ENCODE measurements at places on chromosomes 5 and 9.

DNA sequence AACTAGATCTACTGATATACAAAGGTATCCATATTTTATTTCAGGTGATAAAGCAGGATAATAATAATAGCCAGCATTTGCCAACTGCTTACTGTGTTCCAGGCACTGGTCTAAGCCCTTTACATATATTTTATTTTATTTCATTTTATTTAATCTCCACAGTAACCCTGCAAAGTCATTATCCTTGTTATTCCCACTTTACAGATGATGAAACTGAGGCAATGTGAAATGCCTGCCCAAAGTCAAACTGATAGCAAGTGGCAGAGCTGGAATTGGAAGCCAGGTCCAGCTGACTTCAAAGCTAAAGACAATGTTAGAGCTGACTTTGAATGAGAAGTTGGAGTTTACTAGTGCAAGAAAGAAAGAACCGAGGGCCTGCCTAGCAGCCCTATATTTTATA is 24.8 kb downstream of the MORN5 start:
- DNase-seq: no peak

DNA sequence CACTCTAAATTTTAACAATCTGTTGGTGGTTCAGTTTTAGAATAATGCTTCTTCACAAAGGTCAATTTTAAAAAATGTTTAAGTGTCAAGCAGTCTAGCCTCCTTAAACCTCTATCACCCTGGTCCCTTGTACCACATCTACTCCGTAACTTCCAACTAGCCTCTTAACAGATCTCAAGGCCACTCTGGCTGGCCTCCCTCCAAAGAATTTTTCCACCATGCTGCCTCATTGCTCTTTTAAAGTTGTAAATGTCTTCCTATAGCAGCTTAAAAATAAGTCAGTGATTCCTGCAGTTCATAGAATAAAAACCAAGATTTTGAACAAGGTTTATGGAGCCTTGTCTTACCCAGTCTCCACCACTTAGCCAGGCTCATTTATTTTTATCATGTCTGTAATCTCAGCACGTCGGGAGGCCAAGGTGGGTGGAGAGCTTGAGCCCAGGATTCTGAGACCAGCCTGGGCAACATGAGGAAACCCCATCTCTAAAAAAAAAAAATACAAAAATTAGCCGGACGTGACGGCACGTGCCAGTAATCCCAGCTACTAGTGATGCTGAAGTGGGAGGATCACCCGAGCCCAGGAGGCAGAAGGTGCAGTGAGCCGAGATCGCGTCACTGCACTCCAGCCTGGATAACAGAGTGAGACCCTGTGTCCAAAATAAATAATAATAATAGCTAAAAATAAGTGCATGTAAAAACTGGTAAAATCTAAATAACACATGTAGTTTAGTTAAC is 924.9 kb upstream of the DMAC1 start:
- no peak for DNase-seq

DNA sequence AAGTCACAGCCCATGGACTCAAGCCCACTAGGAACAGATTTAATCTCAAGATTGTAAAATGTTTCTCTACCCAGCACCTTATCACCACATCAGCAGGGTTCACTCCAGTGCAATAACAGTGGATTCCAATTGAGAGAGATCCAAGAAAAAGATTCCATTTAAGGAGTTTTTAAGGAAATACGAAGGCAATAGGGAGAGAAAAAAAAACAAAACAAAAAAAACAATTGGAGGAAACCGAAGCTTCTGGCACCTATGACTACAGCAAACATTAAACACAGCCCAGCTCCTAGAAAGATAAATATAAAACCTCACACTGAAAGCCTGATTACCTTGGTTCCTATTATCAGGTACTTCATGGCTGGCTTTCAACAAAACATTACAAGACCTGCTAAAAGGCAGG is 192.7 kb downstream of the DAB2IP start:
- DNase-seq: no peak

- DNase-seq: no peak
Measured at GRCh38 chr9:127180457-127181314, 58.3 kb upstream of the ANGPTL2 start.

GRCh38 chr5:17951392-17952169 is 317.3 kb downstream of the TAF11L14 start:
- no peak for DNase-seq

- DNase-seq: no peak
Measured at GRCh38 chr9:106887066-106887465, 24.1 kb downstream of the ZNF462 start.

- no peak for DNase-seq
Measured at GRCh38 chr9:116081435-116082115, 72.0 kb upstream of the PAPPA start.

DNA sequence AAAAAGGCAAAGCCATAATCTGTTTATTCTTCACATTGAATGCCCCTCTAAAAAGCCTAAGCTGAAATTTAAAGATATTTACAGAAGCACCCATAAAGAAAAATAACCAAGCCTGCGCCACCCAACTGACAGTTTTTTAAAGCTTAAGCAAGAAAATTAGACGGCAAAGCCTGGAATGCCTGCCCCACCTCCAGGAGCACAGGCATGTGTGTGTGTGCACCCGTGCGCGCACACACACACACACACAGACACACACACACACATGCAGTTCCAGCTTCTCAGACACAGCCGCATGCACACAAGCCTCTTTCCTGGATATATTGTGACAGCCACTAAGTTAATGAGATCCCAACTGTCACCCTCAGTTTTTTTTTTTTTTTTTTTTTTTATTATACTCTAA is 88.2 kb downstream of the FRMD3 start:
- DNase-seq: no peak

GRCh38 chr5:43627028-43627427 is 24.0 kb downstream of the NNT start:
- no peak for DNase-seq

DNA sequence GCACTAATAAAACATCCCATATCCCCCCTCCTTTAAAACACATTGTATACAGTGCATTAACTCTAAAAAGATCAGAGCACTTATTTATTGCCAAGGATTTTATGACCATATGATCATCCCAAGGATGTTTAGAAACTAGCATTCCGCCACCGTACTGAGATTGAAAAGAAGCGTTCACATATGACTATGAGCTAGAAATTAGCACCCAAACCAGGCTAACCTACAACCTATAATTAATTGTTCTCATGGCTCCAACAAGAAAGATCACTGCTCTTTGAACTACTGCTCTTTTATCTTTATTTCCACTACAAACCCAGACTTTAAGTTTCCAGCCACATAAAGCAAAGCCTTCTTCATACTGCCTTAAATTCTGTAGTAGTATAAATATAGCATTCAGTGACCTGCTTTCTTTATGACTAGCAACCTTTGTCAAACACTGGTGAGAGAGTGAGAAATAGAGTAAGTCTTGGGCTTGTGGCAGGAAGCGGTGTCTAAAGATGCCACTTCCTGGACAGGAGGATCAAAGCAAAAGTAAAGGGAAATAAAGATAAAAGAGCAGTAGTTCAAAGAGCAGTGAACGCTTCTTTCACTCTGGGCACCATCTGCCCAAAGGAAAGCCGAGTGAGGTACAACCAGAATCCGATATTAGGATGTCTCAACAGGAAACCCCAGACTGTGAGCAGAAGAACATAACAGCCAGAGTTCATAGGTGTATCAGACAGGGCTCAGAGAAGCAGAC is 151.1 kb upstream of the ERCC6L2 start:
- DNase-seq: peak; percentile 63

DNA sequence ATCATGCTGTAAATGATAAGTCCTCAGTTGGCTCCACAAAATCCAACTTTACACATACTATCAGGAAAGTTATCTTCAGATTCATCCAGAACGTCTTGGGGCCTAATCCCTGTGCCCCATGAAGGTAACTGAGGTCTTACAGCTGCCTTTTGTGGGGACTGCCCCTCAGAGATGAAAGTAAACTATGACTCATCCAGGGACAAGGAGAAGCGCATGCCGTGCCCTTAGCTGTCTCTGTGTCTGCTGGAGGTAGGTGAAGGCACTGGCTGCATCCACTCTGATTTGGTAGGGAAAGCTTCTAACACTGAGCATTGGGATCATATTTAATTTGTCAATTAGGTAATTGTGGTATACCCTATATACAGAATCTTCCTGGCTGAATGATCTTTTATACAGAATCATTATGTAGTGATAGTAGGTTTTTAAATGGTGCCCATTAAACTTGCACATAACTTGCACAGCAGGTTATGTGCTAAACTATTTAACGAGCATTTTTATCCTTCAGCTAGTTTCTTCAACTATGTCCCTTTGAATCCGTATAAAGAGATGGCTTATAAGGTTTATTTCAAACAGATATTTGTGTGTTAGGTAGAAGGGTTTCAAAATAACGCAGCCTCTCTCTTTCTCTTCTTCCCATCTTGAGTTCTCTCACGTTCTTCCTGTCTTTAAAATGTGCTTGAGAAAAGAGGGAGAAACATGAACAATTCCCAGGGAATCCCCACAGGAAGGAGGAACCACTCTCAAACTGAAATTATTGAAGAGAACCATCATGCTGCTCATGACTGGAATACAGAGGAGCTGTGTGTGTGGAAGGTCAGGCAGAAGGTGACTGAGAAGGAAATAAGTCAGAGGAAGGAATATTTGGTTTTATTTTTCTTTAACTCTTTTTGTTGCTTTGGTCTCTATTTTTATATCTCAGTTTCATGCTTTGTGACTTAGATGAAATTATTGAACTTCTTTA is 250.9 kb downstream of the CD180 start:
- no peak for DNase-seq

DNA sequence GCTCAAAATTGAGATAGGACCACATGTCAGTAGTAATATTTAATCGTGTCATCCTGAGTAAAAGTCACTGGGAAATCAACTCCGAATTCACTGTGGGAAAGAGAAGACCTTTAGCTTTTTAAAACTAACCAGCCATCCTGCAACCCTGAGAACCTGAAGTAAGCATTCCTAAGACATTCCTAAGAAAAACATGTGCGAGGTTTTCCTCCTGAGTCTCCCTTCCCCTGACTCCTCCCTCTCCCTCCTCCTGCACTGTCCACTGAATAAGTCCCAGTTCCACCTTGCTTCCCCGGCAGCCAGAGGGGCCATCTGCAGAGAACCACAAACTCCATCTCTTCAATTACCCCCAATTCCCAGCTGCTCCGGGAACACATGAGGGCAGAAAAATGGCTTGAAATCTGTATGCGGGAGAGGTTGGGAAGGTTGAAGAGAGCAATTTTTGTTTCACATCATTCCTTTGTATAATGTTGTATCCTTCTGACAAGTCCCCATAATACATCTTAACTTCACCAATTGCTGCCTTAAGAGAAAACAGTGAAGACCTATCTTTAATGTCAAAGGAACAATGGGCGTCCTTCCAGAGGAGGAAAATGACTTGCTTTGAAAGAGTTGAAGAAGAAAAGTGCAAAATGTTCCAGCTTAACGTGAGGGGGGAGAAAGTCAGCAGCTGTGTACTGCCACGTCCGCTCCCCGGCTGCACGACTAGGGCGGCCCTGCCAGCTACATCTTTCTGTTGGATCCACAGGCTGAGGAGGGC is 186.3 kb downstream of the ZNF462 start:
- DNase-seq: no peak

DNA sequence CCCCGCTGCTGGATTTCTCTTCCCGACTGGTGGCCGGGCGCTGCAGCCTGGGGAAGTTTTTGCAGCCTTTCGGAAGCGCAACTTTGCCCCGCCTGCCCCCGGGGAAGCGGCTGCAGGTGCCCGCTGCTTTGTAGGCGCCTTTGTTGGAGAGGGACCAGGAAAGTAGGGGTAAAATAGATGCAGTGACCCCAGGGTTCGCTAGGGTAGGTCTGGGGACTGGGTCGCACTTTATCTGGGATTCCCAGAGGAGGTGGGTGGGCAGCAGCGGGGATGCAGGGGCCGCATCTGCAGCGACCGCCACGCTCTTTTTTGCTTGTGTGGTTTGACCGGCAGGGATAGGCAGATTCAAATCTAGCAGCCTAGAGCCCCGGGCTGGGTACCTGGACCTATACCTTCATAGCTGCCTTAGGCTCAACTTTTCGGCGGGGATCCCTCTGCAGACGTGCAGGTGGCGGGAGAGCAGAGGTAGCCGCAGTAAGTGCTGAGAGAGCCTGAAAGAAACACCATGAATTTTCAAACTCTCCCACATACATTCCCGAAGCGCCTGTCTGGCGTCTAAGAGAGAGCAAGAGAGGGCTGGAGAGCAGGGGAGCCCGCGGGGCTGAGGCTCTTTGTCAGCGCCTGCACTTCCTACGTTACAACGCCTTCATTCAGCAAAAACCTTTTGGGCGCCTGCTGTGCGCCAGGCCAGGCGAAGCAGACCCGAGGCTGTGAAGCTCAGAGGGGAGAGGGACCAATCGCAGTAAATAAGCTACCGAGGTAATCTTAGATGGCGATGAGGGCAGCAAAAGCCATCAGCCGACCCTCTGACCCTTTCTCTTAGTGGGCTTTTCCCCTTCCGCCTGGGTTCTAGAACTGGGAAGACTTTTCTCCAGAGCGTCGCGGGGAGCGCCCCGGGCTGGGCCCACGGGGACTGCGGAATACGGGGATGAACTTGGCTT is 642 bp downstream of the SV2C start:
- DNase-seq: no peak

DNA sequence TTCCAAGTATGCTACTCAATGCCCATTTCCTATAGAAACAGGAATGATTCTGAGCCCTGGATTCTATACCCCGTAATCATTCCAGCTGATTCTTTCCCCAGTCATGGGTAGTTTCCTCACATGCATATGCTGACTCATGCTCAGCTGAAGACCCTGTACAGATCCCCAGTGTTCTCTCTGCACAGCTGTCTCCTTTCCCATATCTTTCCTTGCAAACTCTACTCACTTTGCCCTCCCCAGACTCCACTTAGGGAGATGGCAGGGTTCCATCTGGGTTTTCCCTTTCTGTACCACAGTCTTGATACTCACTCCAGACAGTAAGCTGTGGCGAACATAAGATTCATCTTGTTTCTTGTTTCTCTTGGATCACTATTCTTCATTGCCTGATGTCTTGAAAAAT is 357.6 kb downstream of the RAB3C start:
- DNase-seq: no peak

GRCh38 chr5:131381021-131381420 is 117.2 kb downstream of the CDC42SE2 start:
- no peak for DNase-seq

DNA sequence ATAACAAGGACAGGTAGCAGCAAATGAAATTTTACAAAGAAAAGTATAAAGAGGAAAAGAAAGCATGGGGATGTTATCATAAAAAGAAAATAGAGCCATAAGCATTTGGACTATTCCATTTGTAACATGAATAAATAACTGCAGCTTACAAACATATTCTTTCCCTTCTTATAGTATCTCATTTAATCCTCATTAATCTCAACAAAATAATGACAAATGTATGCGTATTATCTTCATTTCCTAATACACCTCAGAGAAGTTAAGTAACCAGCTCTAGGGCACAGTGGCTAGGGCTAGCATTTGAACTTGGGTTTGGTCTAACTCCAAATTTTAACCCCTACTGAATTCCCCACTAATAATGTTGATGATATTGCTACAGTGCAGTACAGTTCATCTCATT is 175.5 kb upstream of the POU5F2 start:
- no peak for DNase-seq

- DNase-seq: no peak
Measured at GRCh38 chr9:16309469-16310271, 560.8 kb downstream of the BNC2 start.

- DNase-seq: peak; percentile 18
Measured at GRCh38 chr5:66171349-66172344, 27.5 kb downstream of the SREK1 start.
